ENCODE measurements at places on chromosomes 7 and 10. TPM values are rescaled to one million over a fixed set of nuclear protein-coding genes. Genes with fewer than 3 reads are reported as not detected.

DNA sequence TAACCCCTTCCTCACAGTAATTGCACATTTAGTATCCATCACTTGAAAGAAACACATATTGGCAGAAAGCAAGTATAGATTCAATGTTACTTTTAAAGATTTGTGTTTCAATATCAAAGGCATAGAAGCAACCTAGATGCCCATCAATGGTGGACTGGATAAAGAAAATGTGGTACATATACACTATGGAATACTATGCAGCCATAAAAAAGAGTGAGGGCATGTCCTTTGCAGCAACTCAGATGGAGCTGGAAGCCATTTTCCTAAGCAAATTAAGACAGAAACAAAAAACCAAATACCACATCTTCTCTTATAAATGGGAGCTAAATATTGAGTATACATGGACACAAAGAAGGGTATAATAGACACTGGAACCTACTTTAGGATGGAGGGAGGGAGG lies 3.6 kb downstream of the OR6V1 start:
- H3K36me3 ChIP-seq: no peaks in the 10 kb centered on the region
- DNase-seq: no peak
- no peak overlapping the region for H3K27ac ChIP-seq
- no peak overlapping the region for H3K4me3 ChIP-seq

- DNase-seq: no peak
- no peaks in the 10 kb centered on the region for H3K36me3 ChIP-seq
- H3K4me3 ChIP-seq: no peak overlapping the region
- H3K27ac ChIP-seq: no peak overlapping the region
- no peaks in the 10 kb centered on the region for H3K27me3 ChIP-seq
- H3K4me1 ChIP-seq: no peaks in the 10 kb centered on the region
These were observed 44.3 kb downstream of the CCDC71L start for GRCh38 chr7:106616708-106617051.

Gene MNX1
- not detected for total RNA-seq

- H3K27me3 ChIP-seq: no peaks in the 10 kb centered on the region
- peaks cover 43% of the 10 kb centered on the region for H3K4me1 ChIP-seq
- no peak for DNase-seq
- no peak overlapping the region for H3K27ac ChIP-seq
These were observed 33.5 kb upstream of the EXOC6 start for GRCh38 chr10:92814790-92815189.

Gene ELFN1
- 13.6 TPM for total RNA-seq

- H3K4me3 ChIP-seq: no peak overlapping the region
- DNase-seq: no peak
- H3K4me1 ChIP-seq: no peaks in the 10 kb centered on the region
- H3K27ac ChIP-seq: no peak overlapping the region
These were observed 1211.6 kb upstream of the LRRN3 start for GRCh38 chr7:109879287-109879828.

Gene CCL26
- total RNA-seq: not detected

Gene PWWP2B
- total RNA-seq: 0.34 TPM

DNA sequence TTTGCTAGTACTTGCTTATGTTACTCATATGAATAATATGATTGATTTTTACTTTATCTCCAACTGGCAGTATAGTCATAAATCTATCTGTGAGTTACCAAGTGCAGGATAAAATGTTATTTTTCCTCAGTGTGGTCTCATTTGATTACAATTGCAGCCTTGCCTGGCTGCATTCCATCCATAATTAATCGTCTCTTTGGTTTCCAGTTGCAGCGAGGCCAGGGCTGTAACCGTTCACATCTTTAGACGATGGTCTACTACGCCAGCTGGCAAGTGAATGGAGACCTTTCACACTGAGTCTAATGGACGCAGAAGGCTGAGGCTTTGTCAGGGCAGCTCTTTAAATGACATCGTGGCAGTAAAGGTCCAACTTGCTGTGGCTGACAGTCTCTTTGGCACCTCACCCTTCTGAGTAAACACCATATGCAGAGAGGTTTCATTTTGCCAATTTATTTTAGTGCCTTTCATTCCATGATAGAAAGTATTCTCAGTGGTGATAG lies 84.0 kb downstream of the ARL4A start:
- H3K4me3 ChIP-seq: no peak overlapping the region
- DNase-seq: peak; percentile 54
- no peaks in the 10 kb centered on the region for H3K27me3 ChIP-seq
- H3K27ac ChIP-seq: no peak overlapping the region
- H3K36me3 ChIP-seq: no peaks in the 10 kb centered on the region

DNA sequence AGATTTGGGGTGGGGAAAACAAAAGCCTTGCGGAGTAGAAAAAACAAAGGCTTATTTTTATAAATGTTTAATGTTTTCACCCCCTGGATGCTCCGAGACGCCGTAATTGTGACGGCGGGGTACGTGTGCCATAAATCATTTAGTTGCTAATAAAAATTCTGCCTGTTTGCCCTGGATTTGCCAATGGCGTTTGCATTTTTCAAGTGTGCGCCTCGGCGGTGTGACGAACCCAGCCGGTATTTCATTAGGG lies 2.5 kb upstream of the TNRC18 start:
- no peaks in the 10 kb centered on the region for H3K36me3 ChIP-seq
- H3K27me3 ChIP-seq: peaks cover 55% of the 10 kb centered on the region
- peak overlapping the region; percentile 94 for H3K27ac ChIP-seq
- no peak for DNase-seq
- H3K4me1 ChIP-seq: peaks cover 23% of the 10 kb centered on the region

- no peaks in the 10 kb centered on the region for H3K27me3 ChIP-seq
- no peak overlapping the region for H3K4me3 ChIP-seq
- no peak overlapping the region for H3K27ac ChIP-seq
- H3K36me3 ChIP-seq: no peaks in the 10 kb centered on the region
- peaks cover 38% of the 10 kb centered on the region for H3K4me1 ChIP-seq
These were observed 63.4 kb downstream of the DIP2C start for GRCh38 chr10:625751-626711.

DNA sequence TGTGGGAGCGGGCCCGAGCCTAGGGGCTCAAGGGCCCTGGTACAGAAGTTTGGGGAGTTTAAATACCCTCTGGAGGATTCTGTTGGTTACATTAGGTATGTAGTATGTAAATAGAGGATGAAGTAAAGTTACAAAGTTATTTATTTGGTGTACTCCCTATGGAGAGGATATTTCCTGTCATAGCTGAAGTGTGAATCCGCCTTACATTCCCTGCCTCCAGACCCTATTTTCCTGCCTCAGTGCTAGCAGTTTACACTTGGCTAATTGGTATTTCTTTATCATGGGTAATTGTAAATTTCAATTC lies 60.6 kb upstream of the KLF14 start:
- no peaks in the 10 kb centered on the region for H3K4me1 ChIP-seq
- no peak for DNase-seq
- H3K36me3 ChIP-seq: no peaks in the 10 kb centered on the region

GRCh38 chr7:55939514-55940123 lies 12.1 kb upstream of the MRPS17 start:
- no peaks in the 10 kb centered on the region for H3K27me3 ChIP-seq
- peaks cover 6% of the 10 kb centered on the region for H3K36me3 ChIP-seq
- DNase-seq: no peak
- H3K4me3 ChIP-seq: no peak overlapping the region
- no peak overlapping the region for H3K27ac ChIP-seq

- H3K27ac ChIP-seq: no peak overlapping the region
- H3K4me1 ChIP-seq: no peaks in the 10 kb centered on the region
- H3K4me3 ChIP-seq: no peak overlapping the region
- DNase-seq: no peak
- no peaks in the 10 kb centered on the region for H3K27me3 ChIP-seq
These were observed 10.7 kb upstream of the INSYN2A start for GRCh38 chr10:127207081-127207480.

DNA sequence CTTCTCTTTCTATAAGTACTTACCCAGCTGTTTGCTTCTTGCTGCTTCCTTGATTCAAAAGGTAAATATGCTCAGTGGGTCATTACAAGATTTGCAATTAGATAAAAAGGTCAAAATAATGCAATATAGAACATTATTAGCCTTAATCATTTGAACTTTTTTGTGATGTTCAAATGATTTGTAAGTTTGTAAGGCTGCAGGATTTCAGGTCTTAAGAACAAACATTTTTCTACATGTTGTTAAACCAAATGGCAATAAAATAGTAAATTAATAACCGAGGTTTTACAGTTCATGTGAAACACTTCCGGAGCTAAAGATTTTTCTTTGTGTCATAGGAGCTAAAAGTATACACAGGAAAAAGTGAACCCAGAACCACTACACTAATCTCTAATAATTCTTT lies 16.2 kb upstream of the SCIN start:
- H3K4me1 ChIP-seq: no peaks in the 10 kb centered on the region
- H3K4me3 ChIP-seq: no peak overlapping the region
- no peak for DNase-seq
- no peak overlapping the region for H3K27ac ChIP-seq

Gene CYP3A5
- total RNA-seq: not detected

Gene STMP1
- total RNA-seq: 26.4 TPM

GRCh38 chr10:103265717-103266329 lies 11.1 kb upstream of the INA start:
- no peak overlapping the region for H3K27ac ChIP-seq
- no peaks in the 10 kb centered on the region for H3K36me3 ChIP-seq
- no peak overlapping the region for H3K4me3 ChIP-seq
- peaks cover 15% of the 10 kb centered on the region for H3K27me3 ChIP-seq
- no peaks in the 10 kb centered on the region for H3K4me1 ChIP-seq

DNA sequence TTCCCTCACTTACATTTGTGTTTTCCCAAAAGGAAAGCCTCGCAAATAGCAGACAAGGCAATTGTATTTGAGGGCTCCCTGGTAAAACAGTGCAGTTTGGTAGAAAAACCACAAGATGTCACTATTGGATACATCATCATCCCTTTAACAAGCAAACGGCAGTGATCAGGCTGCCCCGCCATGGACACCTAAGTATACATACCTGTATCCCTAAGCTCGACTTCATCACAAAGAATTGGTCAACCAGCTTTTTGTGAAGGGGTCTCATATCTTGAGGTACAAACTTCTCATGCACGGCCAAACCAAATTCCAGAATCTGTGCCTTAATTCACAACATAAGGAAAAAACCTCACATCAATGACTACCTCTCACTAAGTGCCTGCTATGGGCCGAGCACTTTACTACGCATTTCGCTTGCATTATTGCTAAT lies 179.5 kb upstream of the IMMP2L start:
- no peak overlapping the region for H3K4me3 ChIP-seq
- H3K27ac ChIP-seq: no peak overlapping the region
- H3K36me3 ChIP-seq: no peaks in the 10 kb centered on the region
- no peaks in the 10 kb centered on the region for H3K4me1 ChIP-seq

Gene ADAMTS14
- not detected for total RNA-seq

GRCh38 chr10:35127289-35127891 lies 744 bp downstream of the CREM start:
- peak overlapping the region; percentile 79 for H3K4me3 ChIP-seq
- H3K4me1 ChIP-seq: peaks cover 4% of the 10 kb centered on the region
- no peak for DNase-seq
- H3K27ac ChIP-seq: peak overlapping the region; percentile 98
- H3K27me3 ChIP-seq: no peaks in the 10 kb centered on the region

DNA sequence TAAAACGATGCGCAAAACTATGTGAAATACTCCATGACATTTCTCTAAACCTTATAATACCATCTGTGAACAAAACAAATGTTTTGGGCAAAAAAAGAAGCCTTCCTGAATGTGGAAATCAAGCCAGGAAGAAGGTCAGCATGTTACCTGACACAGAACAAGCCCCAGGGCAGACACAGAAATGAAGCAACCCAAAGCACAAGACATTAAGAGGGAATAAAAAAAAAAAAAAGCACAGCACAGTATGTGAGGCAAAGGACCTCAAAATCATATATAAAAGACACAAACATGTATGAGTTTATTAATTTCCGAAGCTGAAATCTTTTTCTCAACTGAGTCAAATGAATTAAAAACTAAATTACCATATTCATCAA lies 161.8 kb downstream of the SKIDA1 start:
- no peaks in the 10 kb centered on the region for H3K27me3 ChIP-seq
- H3K4me1 ChIP-seq: peaks cover 33% of the 10 kb centered on the region
- H3K27ac ChIP-seq: peak overlapping the region; percentile 69
- peak overlapping the region; percentile 6 for H3K4me3 ChIP-seq

GRCh38 chr7:15376600-15376999 lies 185.2 kb downstream of the AGMO start:
- no peaks in the 10 kb centered on the region for H3K36me3 ChIP-seq
- no peaks in the 10 kb centered on the region for H3K27me3 ChIP-seq
- H3K27ac ChIP-seq: no peak overlapping the region
- no peaks in the 10 kb centered on the region for H3K4me1 ChIP-seq

DNA sequence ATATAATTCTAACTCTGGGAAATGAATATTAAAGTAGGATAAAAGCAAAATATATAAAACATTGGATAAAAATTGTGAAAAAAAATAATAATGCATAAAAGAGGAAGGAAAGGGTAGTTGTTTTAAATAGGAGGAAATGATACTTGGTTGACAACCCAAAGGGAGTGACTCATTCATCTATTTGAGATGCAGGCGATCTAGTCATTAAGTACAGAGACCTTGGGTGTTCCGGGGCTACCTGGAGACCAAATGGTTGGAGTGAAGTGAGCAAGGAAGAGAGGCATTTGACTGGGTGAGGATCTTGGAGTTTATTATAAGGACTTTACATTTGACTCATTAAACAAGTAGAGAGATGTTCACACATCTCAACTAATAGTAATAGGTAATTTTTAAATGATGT lies 111.0 kb downstream of the LRRTM3 start:
- no peak overlapping the region for H3K27ac ChIP-seq
- no peak overlapping the region for H3K4me3 ChIP-seq
- no peaks in the 10 kb centered on the region for H3K4me1 ChIP-seq
- H3K36me3 ChIP-seq: no peaks in the 10 kb centered on the region
- DNase-seq: no peak

DNA sequence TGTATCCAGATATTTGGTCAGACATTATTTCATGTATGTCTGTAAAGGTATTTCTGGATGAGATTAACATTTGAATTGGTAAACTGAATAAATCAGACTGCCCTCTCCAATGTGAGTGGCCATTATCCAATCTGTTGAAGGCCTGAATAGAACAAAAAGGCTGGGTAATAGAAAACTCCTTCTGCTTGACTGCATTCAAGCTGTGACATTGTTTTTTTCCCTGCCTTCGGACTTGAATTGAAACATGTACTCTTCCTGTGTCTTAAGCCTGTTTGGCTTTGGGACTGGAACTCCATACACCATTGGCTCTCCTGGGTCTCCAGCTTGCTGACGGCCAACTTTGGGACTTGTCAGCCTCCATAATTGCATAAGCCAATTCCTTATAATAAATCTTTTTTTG lies 36.0 kb upstream of the ARHGAP21 start:
- no peaks in the 10 kb centered on the region for H3K36me3 ChIP-seq
- no peaks in the 10 kb centered on the region for H3K4me1 ChIP-seq
- H3K4me3 ChIP-seq: no peak overlapping the region
- peak; percentile 66 for DNase-seq
- H3K27me3 ChIP-seq: no peaks in the 10 kb centered on the region

GRCh38 chr7:4730971-4731370 lies 44.5 kb upstream of the AP5Z1 start:
- no peaks in the 10 kb centered on the region for H3K36me3 ChIP-seq
- no peak overlapping the region for H3K27ac ChIP-seq
- no peak for DNase-seq
- no peaks in the 10 kb centered on the region for H3K27me3 ChIP-seq

- no peak overlapping the region for H3K27ac ChIP-seq
- H3K4me3 ChIP-seq: no peak overlapping the region
- no peaks in the 10 kb centered on the region for H3K36me3 ChIP-seq
- DNase-seq: peak; percentile 47
These were observed 6.9 kb downstream of the GHRHR start for GRCh38 chr7:30970594-30971094.
